ENCODE measurements at places on chromosomes 3 and 15.
A peak's percentile ranks its signal among the peaks of the same experiment; 100 is the strongest.

- no peak for DNase-seq
Observed at GRCh38 chr3:123951522-123952447, 9.2 kb downstream of the CCDC14 start.

DNA sequence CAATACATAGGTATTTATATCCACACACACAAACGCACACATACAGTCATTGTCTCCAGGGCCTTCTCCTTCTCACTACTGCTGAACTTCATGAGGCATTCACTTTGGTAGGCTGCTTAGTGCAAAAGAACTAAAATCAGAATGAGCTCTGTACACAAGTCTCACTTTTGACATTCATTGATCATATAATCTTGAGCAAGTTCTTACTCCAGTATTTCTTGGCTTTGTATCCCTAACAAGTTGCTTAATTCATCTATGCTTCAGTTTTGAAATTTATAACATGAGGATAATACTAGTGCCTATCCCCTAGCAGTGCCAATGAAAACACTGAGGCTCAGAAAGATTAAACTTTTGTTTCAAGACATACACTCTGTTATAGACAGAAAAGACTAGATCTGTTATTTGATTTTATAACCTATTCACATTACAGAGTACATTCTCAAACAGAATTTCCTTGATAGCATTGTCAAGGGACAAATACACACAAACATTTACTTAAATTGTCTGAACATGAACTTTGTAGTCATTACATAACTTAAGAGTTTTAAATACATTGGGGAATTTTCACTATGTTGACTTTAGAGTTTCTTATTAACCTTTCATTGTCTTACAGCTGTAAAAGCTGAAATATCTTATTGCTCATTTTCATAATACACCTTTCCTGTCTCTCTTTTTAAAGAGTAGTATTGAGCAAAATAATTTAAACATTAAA is 55.0 kb upstream of the SI start:
- no peak for DNase-seq

GRCh38 chr3:124407260-124407659 is 323.0 kb upstream of the UMPS start:
- DNase-seq, result peak; percentile 36

GRCh38 chr3:106810300-106810875 is 566.9 kb upstream of the CCDC54 start:
- peak; percentile 52 for DNase-seq

GRCh38 chr15:80736560-80736959 is 41.5 kb downstream of the ABHD17C start:
- peak; percentile 24 for DNase-seq

DNA sequence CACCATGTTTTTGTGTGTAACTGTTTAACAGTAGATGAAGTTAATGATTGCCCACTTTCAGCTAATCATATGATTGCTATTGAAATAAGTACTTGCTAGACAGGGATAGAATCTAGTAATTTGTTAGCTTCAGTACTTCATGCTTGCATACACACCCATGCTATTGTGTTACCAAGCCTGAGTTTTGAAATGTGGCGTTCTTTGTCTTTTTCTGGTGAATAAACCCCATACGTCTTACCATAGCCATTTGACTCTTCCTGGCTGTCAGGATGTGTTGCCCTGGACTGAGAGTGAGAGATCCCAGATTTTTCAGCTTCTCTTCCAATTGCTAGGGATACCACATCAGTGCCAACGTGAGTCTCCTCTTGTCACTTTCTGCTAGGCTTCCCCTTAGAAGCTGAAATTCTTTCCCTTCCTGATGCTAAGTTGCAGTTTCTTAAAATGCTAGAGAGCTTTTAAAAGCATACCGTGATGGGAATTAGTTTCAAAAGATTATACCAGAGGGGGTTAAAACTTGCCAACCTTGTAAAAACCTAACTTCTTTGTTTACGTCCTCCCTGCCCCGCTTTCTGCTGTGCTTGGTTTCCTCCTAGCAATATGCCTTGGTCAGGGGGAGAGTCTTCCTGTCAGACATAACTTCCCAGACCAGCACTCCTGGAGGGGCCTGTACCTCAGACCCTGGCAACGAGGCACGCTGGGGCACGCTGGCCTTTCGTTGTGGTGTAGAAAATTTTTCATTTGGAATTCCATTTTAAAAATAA is 62.9 kb upstream of the ULK4 start:
- DNase-seq, result no peak

DNA sequence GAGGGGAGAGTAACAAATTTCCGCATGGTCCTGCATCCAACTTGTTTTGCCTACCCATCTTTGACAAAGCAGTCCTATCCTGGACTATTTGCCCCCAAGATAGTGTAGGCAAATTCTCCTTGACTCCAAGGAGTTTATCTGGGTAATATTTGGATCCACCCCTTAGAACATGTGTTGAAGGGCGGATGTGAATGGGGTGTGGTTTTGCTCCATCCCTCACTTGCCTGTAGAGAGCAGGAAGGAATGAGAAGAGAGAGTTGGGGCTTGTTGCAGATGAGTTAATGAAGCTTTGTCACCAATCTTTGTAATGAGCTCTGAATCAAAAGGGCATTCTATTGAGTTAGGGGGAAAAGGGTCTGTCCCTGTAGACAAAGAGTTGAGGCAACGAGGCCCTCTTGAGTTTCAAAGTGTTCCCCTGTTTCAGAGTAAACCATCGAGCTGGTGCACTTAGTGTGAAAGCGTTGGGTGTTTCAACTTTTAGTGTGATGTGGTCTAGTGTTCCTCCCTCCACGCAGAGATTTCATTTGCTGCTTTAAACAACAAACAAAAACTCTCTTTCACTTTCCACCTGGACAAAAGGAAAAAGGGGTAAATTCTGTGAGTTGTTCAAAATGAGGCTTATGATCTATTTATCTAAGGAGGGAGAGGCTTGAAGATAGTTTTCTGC is 42.2 kb upstream of the PPARG start:
- no peak for DNase-seq

DNA sequence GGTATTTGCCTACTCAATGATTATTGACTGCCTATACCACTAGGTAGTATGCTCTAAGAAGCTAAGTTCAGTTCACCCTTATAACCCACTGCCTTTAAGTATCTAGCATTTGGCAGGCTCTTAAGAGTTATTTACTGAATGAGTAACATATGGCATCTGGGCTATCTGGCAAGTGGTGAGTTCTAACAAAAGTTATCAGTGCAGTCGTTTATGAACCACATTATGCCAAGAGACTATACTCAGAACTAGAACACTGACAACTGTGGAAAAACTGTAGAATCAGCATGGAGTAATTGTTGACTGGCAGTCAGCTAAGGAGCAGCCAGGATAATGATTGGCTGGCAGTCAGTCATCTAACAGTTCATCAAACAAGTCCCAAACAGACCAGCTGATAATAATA is 25.8 kb downstream of the RAF1 start:
- peak; percentile 51 for DNase-seq

DNA sequence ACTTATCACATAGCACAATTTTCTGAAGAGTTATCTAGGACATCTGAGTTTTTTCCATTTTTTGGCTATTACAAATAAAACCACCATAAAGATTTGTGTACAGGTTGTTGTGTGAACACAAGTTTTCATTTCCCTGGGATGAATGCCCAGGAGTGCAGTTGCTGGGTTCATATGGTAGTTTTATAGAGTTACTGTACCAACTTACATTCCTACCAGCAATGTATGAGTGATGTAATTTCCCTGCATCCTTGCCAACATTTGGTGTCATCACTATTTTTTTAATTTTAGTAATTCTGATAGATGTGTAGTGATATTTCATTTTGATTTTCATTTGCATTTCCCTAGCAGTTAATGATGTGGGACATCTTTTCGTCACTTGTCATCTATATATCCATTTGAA is 20.5 kb downstream of the FILIP1L start:
- no peak for DNase-seq

- no peak for DNase-seq
Observed at GRCh38 chr3:126365351-126366277, 8.4 kb upstream of the KLF15 start.

GRCh38 chr3:172877011-172877410 is 126.5 kb downstream of the ECT2 start:
- DNase-seq, result no peak

DNA sequence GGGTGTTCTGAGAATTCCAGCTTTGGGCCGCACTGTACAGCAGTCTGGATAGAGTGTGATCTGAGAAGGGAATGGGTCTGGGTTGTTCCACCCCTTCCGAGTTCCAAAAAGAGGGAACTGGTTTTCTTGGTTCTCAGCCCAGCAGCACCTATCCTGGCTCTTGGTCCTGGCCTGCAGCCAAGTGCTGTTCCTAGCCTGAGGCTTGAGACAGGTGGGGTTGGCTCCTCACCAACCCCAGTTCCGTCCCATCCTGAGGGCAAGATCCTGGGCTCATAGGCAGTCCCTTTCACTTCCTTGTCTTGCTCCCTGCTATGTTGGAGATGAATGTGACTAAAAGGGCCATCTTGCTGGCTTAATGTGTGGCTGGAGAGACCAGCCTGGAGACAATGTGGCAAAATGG is 15.2 kb downstream of the IVD start:
- DNase-seq, result no peak

GRCh38 chr3:177764377-177764912 is 567.2 kb upstream of the TBL1XR1 start:
- DNase-seq, result peak; percentile 73

- DNase-seq, result peak; percentile 99
Observed at GRCh38 chr3:21942328-21942727, 191.3 kb upstream of the ZNF385D start.

GRCh38 chr3:178969004-178969700 is 102.5 kb downstream of the ZMAT3 start:
- no peak for DNase-seq

GRCh38 chr15:61036136-61036535 is 193.0 kb downstream of the RORA start:
- DNase-seq, result no peak

- peak; percentile 97 for DNase-seq
Observed at GRCh38 chr3:177830411-177830849, 633.1 kb upstream of the TBL1XR1 start.

GRCh38 chr3:50262778-50263177 is 6.2 kb upstream of the SEMA3B start:
- no peak for DNase-seq

GRCh38 chr3:96259299-96259698 is 555.1 kb upstream of the EPHA6 start:
- no peak for DNase-seq

DNA sequence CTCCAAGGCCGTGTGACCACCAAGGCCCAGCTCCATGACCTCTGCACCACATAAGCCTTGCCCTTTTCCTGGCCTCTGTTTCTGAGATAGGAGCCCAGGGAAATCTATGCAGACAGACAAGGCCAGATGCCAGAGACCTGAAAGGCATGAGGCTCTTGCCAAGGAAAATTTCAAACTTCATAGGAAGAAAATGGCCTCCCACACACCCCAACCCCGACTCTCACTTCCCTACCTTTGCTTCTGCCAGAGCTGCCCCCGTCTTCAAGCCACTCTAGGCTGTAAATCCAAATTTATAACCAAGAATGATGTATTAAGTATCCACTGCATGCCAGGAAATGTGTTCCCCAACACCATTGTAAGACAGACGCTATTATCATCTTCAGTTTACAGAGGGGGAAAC is 65.5 kb upstream of the HRH1 start:
- no peak for DNase-seq

- no peak for DNase-seq
Observed at GRCh38 chr3:161550491-161551195, 54.0 kb downstream of the OTOL1 start.

DNA sequence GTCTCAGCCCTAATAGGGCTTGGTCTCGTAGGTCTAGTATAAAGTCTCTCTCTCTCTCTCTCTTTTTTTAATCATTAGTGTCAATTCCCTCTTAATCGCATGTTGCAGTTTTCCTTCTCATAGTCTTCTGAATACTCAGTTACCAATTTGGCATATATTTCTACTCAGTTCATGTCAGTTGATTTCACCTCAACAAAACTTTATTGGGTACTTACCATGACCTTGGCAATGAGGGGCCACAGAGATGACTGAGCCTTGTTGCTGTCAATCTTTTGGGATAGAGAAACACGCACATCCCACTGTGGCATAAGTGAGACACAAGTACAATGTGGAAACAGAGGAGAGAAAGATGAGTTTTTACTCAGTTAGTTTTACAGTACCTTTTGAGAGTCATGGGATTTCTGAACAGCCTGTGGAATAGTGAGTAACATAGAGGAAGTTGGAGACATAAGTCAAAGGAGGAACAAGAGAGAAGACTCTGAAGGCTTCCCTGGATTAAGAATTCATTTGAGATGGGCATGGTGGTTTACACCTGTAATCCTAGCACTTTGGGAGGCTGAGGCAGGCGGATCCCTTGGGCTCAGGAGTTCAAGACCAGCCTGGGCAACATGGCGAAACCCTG is 150.2 kb upstream of the CBLB start:
- no peak for DNase-seq

DNA sequence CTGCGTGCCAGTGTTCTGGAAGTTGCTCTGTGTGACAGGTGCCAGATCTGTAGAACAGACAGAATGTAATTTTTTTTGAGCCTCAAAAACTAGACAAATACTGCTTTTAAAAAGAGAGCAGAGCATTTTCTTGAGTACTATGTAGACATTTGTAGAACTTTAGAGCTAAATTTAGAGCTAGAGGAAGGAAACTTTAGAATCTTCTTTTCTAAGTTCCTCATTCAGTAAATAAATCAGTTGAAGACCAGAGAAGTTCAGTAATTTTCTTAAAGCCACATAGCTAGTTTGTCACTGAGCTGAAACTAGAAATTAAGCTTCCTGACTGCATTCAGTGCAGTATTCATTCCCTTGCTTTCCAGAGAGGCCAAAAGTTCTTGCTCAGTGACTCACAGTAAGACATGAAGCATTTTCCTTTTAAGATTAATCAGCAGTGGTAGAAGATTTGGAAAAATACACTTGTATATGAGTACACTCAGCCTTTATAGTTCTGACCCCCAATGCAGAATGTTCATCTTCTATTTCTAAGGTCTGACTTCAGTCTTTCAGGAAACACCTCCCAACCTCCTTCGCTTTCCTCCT is 83.6 kb upstream of the TSEN2 start:
- DNase-seq, result peak; percentile 83

DNA sequence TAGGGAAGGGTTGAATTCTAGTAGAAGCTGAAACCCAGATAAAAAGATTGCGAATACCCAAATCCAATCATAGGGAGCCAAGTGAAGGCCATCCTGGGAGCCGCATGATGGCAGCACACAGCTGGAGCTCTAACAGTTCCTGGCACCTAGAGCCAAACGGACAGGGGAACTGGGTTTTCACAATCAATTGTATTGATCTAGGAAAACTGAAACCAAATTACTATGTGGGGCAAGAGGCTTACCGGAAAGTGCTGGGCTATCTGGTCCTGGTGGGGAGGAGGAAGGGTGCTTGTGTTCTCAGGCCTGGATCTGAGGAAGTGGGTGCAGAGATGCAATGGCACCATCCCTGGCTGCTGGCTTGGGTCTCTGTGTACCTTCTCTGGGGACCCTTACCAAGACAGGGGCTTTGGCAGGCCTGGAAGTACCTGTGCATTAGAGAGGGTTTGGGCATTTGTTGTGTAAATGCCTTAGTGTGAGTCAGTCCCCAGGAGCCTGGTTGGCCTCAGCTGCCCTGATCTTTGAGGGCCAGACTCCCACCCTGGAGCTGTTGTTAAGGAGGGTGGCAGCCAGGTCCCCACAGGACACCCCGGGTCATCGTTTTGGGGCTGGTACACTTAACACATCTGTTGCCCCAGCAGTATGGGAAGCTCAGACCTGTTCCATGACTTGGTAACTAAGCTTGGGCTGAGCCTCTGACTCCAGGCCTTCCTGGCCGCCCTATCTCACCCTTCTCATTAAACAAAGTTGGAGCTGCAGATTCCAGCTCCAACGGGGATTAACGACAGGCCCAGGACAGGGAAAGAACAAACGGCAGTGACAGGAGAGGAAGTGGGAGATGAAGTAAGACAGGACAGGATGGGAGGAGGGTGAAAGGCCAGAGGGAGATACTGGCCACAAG is 8.9 kb upstream of the FURIN start:
- DNase-seq, result no peak

- DNase-seq, result no peak
Observed at GRCh38 chr3:43259626-43260025, 26.7 kb upstream of the SNRK start.

Measured in fibroblast of upper back skin (primary cell).